GM12891 (cell line): ENCODE measurements at places on chromosomes 13 and 19.

DNA sequence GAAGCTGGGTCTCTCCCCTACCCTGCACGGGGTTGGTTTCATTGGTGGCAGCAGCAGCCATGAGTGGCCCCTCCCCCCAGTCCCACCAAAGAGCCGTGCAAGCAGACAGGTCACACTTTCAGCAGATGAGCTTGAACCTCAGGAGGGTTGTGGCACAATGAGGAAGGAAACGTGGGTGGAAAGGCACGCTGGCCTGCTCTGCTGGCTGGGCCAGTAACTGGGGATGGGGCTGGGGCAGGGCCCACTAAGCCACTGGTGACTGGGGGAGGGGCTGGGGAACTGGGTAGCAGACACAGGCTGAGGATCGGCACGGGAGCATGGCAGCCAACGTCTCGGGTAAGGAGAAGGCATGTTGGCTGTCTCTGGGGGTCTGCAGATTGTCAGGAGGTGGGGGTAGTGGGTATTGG is at the start of gene P2RY11:
Gene P2RY11 (plus strand): TSS at position 289 of the 407 bp plus-strand sequence. CDS start 29 bp downstream, at position 318.
- no peak for DNase-seq

- no peak for DNase-seq
Observed at GRCh38 chr13:72884101-72884500, 102.2 kb downstream of the PIBF1 start.

GRCh38 chr13:35681685-35682084 is 205.2 kb upstream of the MAB21L1 start:
- no peak for DNase-seq

- no peak for DNase-seq
Observed at GRCh38 chr13:32125221-32125689, 93.7 kb downstream of the FRY start.

- no peak for DNase-seq
Observed at GRCh38 chr13:109700176-109700575, 86.2 kb downstream of the IRS2 start.

- no peak for DNase-seq
Observed at GRCh38 chr19:54448040-54448773, 792 bp upstream of the LENG8 start.

DNA sequence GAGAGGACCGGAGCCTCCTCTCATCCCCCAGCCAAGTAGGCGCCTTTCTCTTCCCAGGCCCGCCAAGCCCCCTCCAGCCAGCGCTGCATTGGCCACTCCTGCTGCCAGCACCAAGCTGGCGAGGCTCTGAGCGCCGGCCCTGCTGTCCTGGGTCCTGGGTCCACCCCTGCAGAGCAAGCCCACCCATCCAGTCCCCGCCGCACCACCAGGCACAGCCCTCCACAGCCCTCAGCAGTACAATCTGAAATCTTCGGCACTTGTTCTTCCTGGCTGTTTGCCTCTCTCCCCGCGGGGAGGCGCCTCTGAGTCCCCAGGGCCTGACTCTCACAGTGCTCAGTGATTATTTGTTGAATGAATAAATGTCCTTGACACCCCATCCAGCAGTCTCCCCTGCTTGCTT is 236.4 kb upstream of the SGCG start:
- DNase-seq, result no peak

DNA sequence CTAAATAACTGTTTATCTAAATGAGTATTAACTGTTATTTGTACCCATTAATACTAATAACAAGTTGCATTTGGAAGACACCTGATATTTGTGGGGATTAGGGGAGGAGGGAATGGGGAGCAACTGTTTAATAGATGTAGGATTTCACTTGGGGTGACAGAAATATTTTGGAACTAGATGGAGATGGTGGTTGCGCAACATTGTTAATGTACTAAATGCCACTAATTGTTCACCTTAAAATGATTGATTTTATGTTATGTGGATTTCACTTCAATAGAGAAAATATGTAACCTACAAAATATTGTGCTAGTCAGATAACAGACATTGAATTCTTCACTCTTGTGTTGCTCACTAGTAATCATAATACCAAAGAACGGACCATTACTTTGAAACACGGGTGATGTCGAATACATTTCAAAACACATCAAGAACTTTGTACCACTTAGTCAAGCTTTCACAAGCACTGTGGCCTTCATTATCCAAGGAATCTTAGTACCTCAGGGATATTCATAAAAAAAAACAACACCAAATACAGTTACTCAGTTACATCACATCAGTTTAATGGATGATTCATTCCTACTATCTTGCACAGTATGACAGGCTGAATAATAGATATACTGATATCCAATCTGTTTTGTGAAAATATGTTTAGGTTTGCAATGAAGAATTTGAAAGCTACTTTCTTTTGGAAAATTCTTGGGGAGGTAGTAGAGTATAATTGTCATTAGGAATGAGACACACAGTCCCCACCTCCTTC is 721.8 kb downstream of the PCDH9 start:
- no peak for DNase-seq
